ENCODE measurements at places on chromosomes 11 and 22.

DNA sequence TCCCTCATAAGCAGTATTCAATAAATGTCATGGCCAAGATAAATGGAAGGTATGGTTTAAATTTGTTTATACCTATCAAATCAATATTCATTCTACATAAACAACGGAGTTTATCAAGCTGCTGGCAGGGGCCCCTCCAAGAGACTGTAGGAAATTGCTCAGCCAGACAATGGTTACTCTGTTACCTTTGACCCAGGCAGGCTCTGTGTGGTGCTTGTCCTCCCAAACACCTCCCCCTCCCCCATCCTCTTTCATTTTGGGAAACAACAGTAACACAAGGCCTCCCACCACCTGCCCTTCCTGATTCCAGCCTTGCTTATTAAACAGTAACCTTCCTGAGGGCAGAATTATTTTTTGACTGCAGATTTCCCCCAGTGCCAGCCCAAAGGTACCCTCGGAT lies 10.5 kb upstream of the ZBTB16 start:
- peak; percentile 35 for DNase-seq

GRCh38 chr22:39623603-39624500 lies 53.3 kb downstream of the CACNA1I start:
- no peak for DNase-seq

GRCh38 chr11:35009191-35009943 lies 92.9 kb downstream of the PDHX start:
- DNase-seq: no peak

- DNase-seq: no peak
Measured at GRCh38 chr11:117286588-117286987, 4.6 kb upstream of the BACE1-AS start.

DNA sequence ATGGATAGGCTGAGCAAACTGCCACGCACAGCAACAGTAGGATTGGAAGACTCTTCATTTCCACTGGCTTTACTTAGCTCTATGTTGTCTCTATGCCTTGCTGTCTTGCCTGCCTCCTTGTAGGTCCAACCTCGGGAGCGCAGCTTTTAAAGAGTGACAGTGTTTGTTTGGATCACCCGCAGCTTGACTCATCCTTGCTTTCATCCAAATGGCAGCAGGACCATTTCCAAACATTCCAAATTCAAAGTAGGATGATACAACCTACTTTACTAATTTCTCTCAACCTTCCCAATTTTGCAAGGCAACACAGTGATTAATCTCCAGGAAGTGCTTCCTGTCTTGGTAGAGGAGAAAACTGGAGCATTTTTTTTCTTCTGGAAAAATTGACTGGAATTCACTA lies at the start of gene MMP3:
Gene MMP3, minus strand, starts transcription at position 121 of the 400 bp plus-strand sequence. Its CDS starts 63 bp downstream, at position 58.
- no peak for DNase-seq

DNA sequence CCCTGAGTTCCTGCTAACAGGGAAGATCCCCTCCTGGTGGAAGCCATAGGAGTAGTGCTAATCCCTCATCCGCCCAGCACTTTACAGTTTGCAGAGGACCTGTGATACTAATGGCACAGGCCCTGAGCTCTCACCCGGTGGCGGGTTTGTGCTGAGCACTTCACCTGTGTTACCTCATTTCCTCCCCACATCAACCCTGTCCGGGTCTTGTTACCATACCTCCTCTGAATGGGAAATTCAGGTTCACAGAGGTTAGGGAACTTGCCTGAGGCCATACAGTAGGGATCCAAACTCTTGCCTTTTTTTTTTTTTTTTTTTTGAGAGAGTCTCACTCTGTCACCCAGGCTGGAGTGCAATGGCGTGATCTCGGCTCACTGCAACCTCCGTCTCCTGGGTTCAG lies 25.2 kb downstream of the CAPN1 start:
- no peak for DNase-seq

DNA sequence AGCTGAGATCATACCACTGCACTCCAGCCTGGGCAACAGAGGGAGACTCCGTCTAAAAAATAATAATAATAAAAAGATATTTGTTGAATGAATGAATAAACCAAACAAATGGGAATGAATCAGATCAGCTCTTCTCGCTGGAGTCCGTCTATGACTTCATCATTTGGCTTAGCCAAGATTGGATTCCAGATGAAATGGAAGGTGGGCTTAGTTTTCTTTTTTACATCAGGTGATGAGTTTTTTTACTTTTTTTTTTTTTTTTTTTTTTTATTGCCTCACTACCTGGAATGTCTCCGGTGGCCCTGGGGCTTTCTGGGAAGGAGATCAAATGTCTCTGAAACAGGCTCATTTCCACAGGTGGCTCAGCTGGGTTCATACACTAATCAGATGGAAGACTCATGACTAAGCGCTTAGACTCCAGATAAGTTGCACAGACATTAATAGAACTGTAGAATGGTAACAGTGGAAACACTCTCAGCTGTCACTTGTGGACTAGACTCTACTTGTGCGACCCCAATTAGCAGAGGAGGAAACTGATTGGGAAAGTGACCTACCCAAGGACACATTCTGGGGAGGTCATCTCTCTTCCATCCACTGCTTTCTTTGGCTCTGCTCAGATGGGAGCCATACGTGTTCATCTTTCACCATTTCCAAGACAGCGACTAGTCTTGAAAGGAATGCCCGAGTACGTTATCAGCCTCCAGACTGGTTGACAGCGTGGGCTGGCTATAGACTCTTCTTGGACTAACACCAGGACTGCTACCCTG lies 20.5 kb upstream of the RBFOX2 start:
- DNase-seq: no peak

DNA sequence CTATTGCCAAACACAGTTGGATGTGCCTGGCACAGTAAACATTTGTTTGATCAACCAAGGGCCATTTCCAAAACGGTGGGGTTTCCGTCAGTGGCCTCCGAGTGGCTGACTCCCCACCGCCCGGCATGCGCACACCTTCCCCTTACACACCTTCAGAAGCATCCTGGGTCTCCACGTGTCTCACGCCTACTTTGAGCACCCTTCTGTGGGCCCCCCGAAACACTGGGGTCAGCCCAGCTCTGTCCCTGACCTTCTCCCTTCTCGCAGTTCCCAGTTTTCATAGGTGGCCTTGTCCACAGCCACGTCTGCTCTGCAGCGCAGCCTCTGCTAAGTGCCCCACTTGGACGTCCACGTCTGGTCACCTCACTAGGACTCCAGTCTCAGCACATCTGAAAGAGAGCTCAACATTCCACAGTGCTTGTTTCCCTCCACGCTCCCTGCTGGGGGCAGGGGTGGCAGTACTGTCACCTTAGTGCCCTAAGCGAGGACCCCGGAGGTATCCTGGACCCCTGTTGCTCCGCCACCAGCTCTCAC lies 13.2 kb upstream of the SHANK2 start:
- no peak for DNase-seq

DNA sequence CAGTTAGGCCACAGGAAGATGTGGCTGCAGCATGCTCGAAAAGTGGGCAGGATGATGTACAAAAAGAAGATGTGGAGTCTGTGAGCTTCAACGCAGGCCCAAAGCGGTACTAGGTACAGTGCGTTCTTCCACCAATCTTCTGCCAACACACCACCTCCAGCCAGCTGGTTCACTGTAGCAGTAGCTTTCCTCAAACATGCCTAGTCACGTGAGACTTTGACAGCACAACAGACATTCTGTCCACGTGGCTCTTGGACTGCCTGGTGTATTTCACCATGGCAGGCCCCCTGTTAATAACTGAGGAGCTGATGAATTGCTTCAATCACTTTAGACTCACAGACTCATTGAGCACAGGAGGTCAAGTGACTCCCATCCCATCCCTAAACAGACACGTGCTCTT lies 14.1 kb downstream of the SYN3 start:
- no peak for DNase-seq

GRCh38 chr11:133987171-133987570 lies 30.4 kb upstream of the IGSF9B start:
- DNase-seq: no peak
